ENCODE measurements at places on chromosomes 1 and 21. TPM values are rescaled to one million over a fixed set of nuclear protein-coding genes. Genes with fewer than 3 reads are reported as not detected.

DNA sequence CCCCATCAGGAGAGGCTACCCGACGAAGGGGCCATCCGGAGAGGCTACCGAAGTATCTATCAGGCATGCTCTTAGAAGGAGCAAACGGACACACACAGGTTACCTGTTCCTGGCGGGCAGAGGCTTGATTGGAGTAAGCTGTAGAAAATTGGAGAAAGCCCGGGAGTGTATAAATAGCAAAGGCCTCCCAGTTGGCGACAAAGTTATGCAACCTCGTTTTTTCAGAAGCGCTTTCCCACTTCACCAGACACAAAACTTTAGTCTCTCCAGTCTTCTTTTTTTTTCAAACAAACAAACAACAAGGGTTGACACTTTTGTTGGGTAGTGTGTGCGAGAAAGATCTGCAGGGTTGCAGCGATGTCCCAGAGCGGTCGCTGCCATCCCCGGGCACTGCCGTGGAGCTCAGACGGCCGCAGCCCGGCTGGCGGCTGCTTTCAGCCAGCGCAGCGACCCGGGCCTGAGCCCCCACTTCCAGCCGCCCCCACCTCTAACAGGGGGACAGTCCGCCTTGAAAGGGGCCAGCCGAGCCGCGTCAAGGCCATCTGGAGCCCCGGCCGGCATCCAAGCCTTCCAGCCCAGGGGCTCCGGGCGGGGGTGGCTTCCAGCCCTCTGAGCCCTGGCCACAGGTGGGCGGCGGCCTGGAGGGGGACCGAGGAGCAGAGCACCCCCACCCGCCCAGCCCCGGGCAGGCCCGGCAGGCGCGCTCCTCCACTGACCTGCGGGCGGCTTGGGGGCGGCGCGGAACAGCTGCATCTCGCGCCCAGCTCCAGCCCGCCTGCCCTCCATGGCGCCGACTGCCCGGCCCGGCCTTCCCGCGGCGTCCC, 616 bp downstream of the MCOLN3 start:
- no peak for DNase-seq

- no peak for DNase-seq
Observed at GRCh38 chr1:245835386-245835785, 671.7 kb downstream of the SMYD3 start.

DNA sequence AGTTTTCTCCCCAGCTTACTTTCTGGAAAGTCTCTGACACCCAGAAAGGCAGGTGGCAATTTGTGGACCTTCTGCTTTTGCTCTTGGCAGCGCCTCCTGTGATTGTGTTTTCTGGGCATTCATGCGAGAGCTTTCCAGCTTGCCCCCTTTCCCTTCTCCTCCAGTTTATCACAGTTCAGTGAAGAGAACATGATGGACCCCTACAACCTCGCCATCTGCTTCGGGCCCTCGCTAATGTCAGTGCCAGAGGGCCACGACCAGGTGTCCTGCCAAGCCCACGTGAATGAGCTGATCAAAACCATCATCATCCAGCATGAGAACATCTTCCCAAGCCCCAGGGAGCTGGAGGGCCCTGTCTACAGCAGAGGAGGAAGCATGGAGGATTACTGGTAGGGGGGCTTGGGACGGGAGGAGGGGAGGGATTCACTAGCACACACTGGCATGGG, 24.3 kb upstream of the IKBKE start:
- DNase-seq: no peak

- no peak for DNase-seq
Observed at GRCh38 chr1:38153778-38154470, 107.3 kb upstream of the POU3F1 start.

DNA sequence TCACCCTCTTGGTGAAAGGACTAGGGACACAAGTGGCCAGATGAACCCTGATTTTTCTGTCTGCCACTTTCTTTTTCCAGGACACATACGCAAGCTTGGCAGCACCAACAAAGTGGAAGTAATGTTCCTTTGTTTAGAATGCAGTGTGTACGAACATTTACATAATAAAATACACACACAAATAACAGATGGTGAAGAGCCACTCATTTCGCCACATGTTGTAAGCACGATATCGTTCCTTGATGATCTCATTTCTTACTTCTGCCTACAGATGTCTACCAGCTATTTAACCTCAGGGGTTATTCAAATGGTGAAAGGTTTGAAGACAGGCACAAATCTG, 670.2 kb upstream of the CXADR start:
- no peak for DNase-seq

DNA sequence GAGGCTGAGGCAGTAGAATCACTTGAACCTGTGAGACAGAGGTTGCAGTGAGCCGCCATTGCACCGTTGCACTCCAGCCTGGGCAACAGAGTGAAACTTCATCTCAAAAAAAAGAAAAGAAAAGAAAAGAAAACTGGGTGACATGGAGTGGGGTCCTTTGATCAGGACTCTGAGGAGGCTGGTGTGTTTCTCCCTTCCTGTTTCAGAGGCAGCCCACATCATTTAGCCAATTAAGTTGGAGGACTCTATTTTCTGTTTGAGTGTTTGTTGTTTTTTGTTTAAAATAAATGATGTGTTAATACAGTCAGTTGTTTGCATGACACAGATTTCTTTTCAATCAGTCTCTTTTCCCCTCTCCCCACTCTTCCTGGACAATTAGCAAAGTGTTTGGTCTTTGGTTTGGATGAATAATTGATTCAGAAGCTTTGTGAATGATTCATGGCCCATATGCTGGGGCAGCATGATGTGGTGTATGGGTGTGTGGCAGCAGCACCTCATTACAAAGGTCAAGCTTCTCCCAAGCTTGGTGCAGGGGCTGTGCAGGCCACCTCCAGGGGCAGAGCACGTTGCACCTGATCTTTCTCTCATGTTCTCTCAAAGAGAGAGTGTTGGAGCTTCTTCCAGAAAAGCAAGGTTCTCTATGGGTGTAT, 48.8 kb downstream of the CACNA1E start:
- DNase-seq: no peak

GRCh38 chr1:4265836-4266235, 365.8 kb upstream of the C1orf174 start:
- DNase-seq: no peak

GRCh38 chr1:941015-941587, 17.4 kb downstream of the SAMD11 start:
- no peak for DNase-seq

DNA sequence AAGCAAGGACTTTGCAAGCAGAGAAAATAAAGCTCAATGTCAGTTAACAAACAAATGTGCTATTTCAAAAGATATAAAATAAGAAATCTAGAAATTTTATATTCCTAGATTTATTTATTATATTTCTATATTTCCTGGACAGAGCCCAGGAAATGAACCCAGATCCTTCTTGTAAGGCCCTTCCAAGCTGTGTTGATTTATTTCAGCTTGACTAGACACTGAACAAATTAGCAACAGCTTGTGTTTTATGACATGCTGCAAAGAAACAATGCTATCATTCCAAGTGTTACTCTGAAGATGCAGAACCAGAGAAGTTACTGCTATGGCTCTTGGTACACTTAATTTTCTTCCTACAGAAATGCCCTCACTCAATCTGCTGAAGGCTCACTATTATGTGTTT, 6.2 kb downstream of the TGFBR3 start:
- DNase-seq: no peak

DNA sequence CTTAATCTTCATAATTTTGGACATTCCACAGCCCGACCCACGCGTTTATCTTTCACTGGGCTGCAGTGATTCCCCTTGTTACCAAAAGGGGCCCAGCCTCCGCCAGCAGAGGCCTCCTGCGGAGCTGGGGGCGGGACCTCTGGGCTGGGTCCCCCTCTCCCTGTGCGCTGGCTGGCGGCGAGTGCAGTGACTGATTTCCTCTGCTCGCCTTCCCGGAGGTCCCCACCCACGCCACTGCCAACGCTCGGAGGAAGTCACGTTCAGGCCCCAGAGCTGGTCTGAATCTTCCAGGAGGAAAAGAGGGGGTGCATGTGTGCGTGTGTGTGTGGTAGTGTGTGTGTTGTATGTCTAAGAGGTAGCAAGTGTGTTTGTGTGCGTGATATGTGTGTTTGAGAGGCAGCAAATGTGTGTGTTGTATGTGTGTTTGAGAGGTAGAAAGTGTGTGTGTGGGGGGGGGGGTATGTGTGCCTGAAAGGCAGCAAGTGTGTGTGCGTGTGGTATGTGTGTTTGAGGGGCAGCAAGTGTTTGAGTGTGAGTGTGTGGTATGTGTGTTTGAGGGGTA, 35.0 kb upstream of the JAK1 start:
- DNase-seq: peak; percentile 80

DNA sequence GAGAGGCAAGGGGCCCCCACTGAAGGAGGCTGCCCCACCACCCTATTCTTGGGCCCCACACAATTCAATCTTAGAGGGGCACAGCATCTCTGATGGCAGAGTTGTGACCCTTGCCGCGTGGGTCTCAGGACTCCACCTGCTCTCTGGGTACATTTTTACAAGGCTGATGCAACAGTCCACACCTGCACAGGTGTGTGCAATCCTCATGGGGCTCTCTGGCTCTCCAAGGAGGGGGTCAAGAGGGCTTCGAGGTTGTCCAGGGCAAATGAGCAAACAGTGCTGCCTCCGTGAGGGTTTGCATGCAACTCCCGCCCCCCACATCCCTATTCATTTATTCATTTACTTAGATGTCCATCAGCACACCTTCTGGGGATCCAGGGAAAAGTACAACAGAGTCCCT, 81.6 kb upstream of the IFFO2 start:
- DNase-seq: peak; percentile 72

GRCh38 chr1:9165396-9165795, 36.5 kb upstream of the GPR157 start:
- no peak for DNase-seq

DNA sequence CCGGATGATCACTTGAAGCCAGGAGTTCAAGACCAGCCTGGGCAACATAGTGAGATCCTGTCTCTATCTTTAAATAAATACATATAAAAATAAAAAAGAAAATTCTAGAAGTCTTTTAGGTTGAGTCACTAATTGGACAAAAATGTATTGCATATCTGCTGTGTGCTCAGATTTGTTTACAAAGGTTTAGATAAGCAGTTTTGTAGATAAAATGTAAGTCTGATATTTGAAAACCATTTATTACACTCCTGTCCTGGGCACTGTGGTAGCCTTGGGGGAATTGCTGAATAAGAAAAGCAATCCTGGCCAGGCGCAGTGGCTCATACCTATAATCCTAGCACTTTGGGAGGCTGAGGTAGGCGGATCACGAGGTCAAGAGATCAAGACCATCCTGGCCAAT, 11.6 kb downstream of the GMEB1 start:
- DNase-seq: no peak

DNA sequence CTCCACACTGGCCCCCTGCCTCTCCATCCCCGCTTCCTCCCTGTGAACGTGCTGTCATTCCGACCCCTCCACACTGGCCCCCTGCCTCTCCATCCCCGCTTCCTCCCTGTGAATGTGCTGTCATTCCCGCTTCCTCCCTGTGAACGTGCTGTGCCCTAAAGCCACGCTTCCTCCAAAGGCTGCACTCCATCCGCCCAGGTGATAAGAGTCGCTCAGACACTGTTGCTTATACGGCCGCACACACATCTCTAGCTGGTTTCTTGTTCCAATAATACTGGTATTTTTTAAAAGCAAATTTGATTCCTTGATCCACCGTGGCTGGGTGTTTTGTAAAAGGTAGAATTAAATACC, 39.3 kb upstream of the TSPEAR start:
- DNase-seq: no peak

GRCh38 chr1:39158327-39159086, 46.0 kb upstream of the MACF1 start:
- DNase-seq: peak; percentile 71

DNA sequence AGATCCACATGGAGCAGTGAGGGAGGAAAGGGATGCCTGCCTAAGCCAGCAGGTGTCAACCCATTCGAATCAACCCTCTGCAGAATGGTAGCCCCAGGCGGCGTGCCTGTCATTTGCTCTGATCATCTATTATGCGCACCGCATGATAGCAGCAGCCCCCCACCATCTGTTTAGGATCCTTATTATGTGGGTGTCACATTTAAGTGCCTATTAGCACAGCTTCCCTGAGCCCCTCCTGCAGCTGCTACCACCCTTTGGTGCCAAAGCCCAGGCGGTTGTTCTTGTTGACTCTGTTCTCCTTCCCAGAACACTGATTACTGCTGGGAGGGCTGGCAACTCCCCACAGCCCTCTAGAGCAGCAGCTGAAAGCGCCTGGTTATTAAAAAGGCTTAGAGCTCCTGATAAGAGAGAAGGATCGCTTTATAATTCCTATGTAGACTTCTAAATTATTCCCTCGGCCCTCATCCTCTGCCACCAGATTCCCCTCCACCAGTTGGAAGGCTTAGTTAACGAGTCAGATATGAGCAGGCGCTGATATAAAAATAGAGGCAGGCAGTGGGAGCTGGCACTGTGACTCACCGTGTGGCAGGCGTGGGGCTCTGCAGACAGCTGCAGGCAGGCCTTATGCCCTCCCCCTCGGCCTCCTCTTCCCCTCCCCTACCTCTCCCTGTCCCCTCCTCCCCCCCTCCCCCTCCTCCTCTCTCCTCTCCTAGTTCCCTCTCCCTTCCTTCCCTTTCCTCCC, 23.0 kb downstream of the ACTA1 start:
- no peak for DNase-seq

DNA sequence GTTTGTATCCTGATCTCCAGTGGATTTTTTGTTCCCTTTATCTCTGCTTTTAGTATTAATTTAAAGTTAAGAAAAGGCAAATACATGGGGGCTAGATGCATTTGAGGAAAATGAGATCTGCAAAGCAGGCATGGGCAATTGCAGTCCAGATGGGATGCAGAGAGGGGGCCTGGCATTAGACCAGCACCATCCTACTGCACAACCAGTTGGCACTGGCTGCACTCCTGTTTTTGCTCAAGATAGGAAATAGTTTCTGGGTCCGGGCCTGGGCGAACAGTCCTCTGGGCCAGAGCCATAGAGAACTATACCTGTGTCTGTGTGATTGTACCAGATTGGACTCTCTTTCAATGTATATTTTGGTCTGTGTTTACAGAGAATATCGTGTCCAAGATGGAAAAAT, 34.0 kb upstream of the LEPR start:
- no peak for DNase-seq

- DNase-seq: peak; percentile 25
Observed at GRCh38 chr1:156103521-156103947, 11.0 kb upstream of the LMNA start.

- no peak for DNase-seq
Observed at GRCh38 chr1:47611992-47612391, 174.1 kb downstream of the FOXD2 start.

- no peak for DNase-seq
Observed at GRCh38 chr1:54407154-54407403, 885 bp upstream of the SSBP3 start.

GRCh38 chr1:168485048-168485447, 58.7 kb downstream of the XCL2 start:
- DNase-seq: no peak

Gene SLAMF6
- total RNA-seq: 10.7 TPM

Gene TIAM1
- 19.9 TPM for total RNA-seq

Gene HAO2
- 1.0 TPM for total RNA-seq

Gene CBS
- total RNA-seq: 46.0 TPM

Gene FGR
- 234 TPM for total RNA-seq

Gene ERRFI1
- total RNA-seq: 98.0 TPM

Gene USF1
- total RNA-seq: 78.2 TPM

Gene DMRTA2
- total RNA-seq: not detected

Gene TNFAIP8L2
- 10.1 TPM for total RNA-seq

Gene VWA5B1
- total RNA-seq: 0.46 TPM

Gene LMX1A
- not detected for total RNA-seq
